ENCODE measurements at places on chromosomes 7 and 10. TPM values are rescaled to one million over a fixed set of nuclear protein-coding genes. Genes with fewer than 3 reads are reported as not detected.

GRCh38 chr7:93902777-93903423 is 3.5 kb upstream of the GNGT1 start:
- H3K4me3 ChIP-seq = no peak overlapping the region
- no peaks in the 10 kb centered on the region for H3K36me3 ChIP-seq
- no peak for DNase-seq
- H3K27ac ChIP-seq = no peak overlapping the region
- no peaks in the 10 kb centered on the region for H3K4me1 ChIP-seq

GRCh38 chr7:74387606-74388005 is 66.1 kb upstream of the GTF2IRD1 start:
- H3K36me3 ChIP-seq = peaks cover 3% of the 10 kb centered on the region
- no peaks in the 10 kb centered on the region for H3K27me3 ChIP-seq
- H3K4me1 ChIP-seq = no peaks in the 10 kb centered on the region
- H3K27ac ChIP-seq = no peak overlapping the region
- no peak for DNase-seq
- H3K4me3 ChIP-seq = no peak overlapping the region

The CH25H gene
- total RNA-seq = 0.70 TPM

The TMEM248 gene
- 71.6 TPM for total RNA-seq

The CYP2C19 gene
- total RNA-seq = 3.7 TPM

The CCDC146 gene
- 15.3 TPM for total RNA-seq

DNA sequence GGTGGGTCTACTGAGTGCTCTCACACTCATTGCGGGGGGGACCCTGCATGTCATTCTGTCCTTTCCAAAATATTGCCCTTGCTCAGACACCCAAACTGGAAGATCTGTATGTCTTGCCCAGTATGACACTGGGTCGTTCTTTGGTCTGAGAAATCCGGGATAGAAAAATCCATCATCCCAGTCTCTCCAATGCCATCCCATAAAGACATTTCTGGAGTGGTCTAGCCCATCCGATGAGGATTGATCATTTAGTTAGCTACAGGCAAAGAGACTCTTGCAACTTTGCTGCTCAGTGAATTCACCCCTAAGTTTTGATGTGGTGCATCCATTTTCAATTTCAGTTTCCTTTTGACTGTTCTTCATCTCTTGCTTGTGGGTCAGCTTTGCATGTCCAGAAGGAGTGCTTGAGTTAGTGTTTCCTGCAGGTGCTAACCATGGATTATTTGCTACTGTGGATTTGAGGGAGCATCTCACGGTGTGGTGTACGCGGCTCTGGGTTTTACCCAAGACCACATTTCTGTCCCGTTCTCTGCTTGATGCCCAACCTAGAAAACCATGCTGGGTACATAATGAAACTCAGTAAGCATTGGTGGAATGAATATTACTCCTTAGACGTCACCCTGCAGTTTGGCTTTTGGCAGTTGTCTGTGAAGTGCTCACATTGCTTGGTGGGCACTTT is 247.0 kb upstream of the MKI67 start:
- no peaks in the 10 kb centered on the region for H3K36me3 ChIP-seq
- peaks cover 25% of the 10 kb centered on the region for H3K27me3 ChIP-seq
- H3K4me1 ChIP-seq = no peaks in the 10 kb centered on the region
- no peak overlapping the region for H3K27ac ChIP-seq

The ZNF786 gene
- 13.3 TPM for total RNA-seq

The CALCR gene
- total RNA-seq = 0.10 TPM

GRCh38 chr7:187227-187927 is 5.0 kb upstream of the FAM20C start:
- no peak for DNase-seq
- peaks cover 31% of the 10 kb centered on the region for H3K27me3 ChIP-seq
- peaks cover 6% of the 10 kb centered on the region for H3K36me3 ChIP-seq
- no peak overlapping the region for H3K4me3 ChIP-seq

Measured in type B pancreatic cell (in vitro differentiated cells).